ENCODE measurements at places on chromosomes 16 and 17.
A peak's percentile ranks its signal among the peaks of the same experiment; 100 is the strongest.

DNA sequence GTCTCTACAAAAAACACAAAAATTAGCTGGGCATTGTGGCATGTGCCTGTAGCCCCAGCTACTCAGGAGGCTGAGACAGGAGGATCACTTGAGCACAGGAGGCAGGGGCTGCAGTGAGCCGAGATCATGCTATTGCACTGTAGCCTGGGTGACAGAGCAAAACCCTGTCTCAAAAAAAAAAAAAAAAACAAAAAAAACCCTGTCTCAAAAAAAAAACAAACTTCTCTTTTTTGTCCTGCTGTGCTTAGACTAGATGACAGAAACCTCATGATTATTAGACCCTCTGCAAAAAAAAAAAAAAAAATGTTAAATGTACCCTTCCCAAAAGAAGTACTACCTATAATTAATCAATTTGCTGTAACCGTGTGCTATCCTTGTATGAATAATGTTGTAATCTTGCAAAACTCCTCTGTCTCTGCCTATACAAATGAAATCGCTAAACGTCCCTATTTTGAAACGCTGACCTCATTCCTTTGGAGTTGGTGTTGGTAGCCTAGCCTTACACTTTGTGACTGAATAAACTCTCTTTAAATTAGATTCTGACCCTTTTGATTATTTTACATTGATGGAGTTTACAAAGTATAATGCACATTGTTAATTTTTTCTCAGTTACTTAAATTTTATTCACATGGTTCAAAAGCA, 13.6 kb upstream of the DHRS7B start:
- DNase-seq: no peak

DNA sequence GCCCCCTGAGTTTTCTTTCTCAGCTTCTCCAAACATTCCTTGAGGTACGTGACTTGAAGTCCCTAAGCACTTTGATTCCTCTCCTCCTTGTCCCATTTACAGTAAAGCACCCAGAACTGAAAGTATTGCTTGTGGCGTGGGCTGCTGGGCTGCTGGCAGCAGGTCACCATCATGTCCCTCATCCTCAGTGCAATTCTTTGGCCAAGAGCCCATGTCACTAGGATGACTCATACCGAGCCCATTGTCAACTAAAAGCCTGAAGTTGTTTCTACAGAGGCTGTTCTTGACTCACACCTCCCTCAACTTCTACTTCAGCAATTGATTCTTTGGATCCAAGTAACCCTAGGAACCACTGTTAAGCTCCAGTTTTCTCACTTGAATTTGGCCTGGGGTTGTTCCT, 54.3 kb downstream of the KPNA2 start:
- DNase-seq: peak; percentile 27

DNA sequence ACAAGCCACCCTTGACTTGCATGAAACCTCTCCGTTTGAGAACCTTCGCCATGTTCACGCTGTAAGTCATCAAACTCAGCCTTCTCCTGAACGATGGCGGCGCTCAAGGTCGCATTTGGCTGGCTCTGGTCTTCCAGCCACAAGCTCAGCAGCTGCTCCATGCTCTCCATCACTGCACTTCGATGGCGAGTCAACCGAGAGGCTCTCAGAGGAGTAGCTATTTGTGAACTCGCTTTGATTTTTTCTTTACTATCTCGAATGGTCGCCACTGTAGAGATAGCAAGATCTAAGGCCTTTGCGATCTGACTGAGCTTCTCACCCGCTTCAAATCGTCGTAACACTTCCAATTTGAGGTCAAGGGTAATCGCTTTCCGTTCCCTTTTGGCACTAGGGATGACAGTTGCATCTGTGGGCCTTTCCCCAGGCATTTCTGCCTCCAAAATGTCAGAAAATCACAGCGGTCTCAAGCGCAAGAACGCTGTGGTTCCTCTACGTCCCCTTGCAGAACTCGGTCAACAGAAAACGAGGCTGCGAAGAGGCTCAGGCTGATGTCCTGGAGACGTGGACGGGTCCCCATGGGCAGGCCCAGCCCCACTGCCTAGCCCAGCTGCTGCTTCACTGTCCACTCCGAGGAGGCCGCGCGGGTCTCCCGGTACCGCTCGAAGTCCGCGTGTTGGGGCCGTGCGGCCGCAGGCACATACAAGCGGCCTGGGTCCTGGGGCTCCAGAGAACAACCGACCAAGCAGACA, 23.1 kb downstream of the DEF8 start:
- no peak for DNase-seq

DNA sequence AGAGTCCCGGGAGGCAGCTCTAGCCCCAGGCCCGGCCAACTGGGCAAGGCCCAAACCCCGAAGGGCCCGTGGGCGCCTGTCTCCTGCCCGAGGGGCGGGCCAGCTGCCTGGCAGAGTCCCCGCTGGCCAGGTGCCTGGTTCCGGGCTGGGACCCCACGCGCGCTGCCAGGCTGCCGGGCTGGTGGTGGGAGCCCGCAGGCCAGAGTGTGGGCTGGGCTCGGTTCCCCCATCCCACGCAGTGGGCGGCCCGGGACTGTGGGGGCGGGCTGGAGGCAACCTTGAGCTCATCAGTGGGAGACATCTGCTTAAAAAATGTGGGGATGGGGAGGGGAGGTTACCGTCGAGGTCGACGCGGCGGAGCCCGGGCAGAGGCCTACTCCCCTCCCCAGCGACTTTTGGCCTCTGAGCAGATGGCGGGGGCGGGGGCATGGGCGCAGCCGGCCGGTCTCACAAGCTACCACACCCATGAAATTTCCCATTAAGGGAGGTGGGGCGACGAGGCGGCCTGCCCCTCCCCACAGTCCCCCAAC, 176.4 kb upstream of the GSE1 start:
- no peak for DNase-seq

DNA sequence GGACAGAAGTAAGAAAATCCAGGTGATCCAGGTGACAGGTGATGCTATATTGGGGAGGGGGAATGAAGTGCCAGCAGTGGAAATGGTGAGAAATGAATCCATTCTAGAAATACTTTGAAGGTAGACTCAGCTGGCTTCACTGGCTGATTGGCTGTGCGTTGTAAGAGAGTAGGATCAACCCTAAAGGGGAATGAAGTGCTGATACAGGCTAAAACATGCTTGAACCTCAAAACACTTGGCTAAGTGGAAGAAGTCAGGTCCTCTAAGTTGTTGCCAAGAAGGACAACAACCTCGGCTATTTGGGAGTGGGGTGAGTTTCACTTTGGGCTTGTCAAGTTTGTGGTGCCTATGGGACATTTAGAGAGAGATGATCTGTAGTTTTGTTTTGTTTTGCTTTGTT, 24.1 kb upstream of the SCNN1B start:
- no peak for DNase-seq

GRCh38 chr17:14198013-14198412, 38.6 kb downstream of the CDRT15 start:
- no peak for DNase-seq

DNA sequence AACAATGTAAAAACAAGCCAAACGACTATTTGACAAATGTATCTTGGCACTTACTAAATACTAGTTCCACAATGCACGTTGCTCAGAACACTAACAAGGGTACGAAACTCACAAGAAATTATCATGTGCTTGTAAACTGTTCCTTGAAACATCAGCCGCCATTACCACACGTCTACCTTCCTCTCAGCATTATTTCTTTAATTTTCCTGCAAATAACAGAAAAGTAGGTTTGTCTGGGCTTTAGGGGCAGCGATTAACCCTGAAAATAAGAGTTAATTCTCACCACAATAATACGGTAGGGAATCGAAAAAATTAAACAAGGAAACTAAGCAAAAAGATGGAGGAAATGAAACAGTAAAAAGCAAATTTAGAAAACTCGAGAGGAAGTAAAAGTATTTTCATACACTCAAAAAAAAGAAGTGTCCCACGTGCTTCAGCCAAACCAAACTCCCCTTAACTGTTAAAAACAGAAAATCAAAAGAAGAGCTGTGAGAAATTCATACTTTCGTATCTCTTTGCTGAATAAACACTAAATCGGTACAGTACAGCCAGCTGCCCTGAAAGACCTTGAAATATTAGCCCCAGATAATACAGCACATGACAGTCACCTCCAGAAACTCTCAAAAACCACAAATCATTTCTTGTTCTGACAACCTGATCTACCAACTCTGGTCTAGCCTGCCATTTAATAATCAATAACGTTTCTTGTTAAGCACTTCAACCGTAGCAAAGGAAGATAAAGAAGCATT, 1.2 kb downstream of the ARHGAP17 start:
- no peak for DNase-seq

GRCh38 chr17:69485901-69486643, 71.6 kb downstream of the MAP2K6 start:
- no peak for DNase-seq

- peak; percentile 73 for DNase-seq
These were observed at the start of gene WNK4 for GRCh38 chr17:42779936-42780850. TSS of gene WNK4 (plus strand) at chr17:42780610. CDS start at chr17:42780699, 89 bp downstream.

GRCh38 chr16:50038286-50038685, 13.3 kb downstream of the CNEP1R1 start:
- DNase-seq: no peak

DNA sequence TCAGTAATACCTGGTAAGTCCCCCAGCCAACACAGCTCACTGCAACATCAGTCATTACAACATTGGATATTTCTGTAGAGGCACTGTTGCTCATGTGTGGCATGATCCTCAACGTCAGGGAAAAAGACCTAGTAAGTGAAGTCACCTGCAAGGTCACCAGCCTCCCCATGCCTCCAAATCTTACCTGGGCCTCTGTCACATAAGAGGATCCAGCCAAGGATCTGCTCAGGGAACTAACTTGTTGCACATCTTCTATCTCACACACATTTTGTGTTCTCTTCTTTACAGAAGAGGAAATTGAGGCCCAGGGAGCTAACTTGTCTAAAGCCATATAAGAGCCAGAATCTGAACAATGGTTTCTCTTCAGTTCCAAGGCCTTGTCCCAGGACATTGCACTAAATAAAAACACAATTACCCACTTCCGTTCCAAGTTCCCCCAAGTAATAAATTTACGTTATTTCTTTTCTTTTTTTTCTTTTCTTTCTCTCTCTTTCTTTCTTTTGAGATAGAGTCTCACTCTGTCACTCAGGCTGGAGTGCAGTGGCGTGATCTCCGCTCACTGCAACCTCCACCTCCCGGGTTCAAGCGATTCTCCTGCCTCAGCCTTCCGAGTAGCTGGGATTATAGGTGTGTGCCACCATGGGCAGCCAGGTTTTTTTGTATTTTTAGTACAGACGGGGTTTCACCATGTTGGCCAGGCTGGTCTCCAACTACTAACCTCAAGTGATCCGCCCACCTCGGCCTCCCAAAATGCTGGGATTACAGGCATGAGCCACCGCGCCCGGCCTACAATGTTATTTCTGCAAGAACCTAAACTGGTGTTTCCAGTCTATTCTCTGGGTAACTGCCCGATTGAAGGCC, 1.3 kb downstream of the SHMT1 start:
- no peak for DNase-seq

GRCh38 chr17:48630009-48630924, 4.1 kb upstream of the HOXB9 start:
- DNase-seq: no peak

- no peak for DNase-seq
These were observed 870 bp upstream of the CTRB2 start for GRCh38 chr16:75207831-75208230.

DNA sequence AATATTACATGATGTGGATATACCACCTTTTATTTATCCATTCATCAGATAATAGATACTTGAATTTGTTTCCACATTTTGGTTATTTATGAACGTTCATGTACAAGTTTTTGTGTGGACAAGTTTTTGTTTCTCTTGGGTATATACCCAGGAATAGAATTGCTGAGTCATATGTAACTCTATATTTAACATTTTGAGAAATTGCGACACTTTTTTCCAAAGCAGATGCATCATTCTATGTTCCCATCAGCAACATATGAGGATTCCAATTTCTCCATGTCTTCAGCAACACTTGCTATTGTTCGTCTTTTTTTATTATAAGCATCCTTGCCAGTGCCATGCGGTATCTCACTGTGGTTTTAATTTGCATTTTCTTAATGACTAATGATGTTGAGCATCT, 93.9 kb downstream of the GSG1L start:
- no peak for DNase-seq

DNA sequence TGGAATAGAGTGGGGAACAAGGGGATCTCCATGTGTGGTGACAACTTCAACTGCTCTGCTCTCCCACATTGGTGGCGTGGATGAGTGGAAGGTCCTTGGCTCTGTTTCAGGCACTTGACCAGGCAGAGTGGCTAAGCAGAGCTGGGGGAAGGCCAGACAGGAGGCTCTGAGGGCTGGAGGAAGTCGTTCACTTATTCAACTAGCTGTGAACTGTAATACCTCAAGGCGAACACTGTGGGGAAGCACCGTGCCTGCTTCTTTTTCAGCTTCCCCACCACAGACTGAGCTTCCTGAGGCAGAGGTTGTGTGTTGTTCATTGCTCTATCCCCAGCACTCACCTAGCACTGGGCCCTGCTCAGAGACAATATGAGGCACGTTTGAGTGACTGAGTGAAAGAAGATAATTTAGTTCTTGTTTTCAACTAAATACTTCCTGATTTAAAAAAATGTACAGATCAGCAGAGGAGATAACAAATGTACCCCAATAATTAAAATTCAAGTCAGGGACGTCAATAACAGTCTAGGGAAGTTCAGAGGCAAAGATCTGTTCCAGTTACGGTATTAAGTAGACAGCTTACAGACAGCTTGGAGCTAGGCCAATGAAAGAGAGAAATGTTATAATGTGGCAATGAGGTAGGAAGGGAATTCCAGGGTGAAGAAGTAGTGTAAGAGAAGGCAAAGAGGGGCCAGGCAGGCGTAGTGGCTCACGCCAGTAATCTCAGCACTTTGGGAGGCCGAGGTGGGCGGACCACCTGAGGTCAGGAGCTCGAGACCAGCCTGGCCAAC, 34.7 kb downstream of the MYO18A start:
- DNase-seq: peak; percentile 73

DNA sequence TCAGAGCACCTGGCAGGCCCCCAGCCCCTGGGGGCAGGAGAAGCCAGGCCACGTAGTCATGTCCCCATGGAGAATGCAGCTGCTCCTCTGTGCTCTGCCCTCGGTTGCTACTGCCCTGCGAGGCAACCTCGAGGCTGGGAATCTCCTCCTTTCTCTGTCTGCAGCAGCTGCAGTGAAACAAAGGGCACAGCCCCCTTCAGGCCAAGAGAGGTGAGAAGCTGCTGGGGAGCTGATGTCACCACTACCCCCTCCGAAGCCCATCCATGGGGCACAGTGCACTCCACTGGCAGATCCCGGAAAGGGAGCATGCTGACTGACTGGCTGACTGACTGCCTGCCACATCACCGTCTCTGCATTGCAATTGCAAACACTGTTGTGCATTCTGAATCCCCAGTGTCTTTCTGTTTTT, 103.7 kb downstream of the GRIN2A start:
- no peak for DNase-seq

GRCh38 chr16:53202398-53202797, 147.6 kb downstream of the CHD9 start:
- DNase-seq: no peak

DNA sequence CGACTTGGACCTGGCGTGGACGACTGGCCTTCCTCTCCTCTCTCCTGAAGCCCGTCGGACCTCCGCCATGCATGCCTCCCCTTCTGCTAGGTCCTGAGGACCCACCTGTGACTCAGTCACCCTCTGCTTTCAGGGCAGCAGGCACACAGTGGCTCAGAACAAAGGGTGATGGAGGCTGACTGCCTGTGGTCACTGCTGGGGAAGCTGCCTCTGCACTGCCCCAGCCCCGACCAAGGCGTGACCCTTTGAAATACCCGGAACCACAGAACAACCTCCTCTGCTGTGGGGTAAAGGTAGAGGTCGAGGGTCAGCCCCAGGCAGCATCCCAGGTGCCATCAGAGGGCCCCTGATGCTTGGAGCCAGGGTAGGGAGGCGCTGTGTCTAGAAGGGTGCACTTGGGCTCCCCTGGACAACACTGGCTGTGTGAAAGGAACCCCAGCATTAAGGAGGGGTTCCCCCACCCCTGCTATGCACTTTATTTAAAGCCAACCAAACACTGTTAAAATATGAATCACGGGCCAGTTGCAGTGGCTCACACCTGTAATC, 12.5 kb upstream of the SLC4A1 start:
- DNase-seq: no peak

All from hepatic stellate cell (primary cell).